NCI-H1417 treated with DMSO at 0.1 percent for 48 hours (cell line): ENCODE measurements at places on chromosomes 13 and 19.

- no peak for DNase-seq
Measured at GRCh38 chr19:6687114-6687513, 17.2 kb upstream of the TNFSF14 start.

- DNase-seq = no peak
Measured at GRCh38 chr13:50016444-50016843, 1.2 kb downstream of the KCNRG start.

DNA sequence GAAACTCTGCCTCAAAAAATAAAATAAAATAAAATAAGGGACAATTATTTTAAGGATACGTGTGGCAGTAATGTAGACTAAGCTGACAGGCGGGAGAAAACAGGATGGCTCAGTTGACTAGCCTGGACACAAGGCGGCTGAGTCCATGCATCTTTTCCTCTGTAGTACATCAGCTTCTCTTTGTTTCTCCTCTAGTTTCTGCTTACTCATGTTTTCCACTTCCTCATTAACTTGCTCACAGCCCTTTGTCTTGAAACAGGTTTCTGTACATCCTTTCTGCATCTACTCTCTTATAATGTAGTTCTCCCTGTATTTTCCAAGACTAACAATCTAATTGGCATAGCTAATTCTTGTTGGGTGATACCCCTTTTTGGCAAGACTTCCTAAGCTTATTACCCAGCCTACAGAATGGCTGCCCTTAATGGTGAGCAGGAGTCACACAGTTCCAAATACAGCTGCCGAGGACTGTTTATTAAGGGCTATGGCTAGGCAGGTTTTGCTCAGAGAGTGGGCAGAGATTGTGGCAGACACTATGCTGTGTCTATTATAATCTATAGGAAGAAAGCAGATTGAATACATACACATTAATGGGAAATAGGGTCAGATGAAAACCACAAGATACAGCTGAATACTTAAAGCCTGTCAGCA is 58.7 kb upstream of the KLF5 start:
- DNase-seq = no peak

- DNase-seq = no peak
Measured at GRCh38 chr19:43763473-43763939, 8.7 kb upstream of the SMG9 start.

GRCh38 chr13:79936368-79937136 is 404.4 kb downstream of the SPRY2 start:
- no peak for DNase-seq

DNA sequence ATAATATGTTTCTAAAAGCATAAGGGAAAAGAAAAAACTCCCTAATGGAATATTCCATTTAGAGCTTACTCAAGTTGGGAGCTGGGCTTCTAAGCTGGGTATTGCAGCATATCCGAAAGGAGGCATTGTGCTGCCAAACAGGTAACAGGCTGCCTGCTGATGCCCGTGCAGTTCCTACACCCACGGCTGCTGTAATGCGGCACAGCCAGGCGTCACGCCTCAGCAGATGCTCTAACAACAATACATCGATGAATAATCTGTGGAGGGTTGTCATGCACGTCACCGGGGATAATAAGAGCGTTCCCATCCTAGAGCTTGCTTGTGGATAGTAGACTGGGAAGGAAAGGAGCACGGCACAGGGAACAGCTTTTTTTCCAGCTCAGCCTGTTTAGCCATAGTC is 1582.1 kb upstream of the SLC10A2 start:
- no peak for DNase-seq

DNA sequence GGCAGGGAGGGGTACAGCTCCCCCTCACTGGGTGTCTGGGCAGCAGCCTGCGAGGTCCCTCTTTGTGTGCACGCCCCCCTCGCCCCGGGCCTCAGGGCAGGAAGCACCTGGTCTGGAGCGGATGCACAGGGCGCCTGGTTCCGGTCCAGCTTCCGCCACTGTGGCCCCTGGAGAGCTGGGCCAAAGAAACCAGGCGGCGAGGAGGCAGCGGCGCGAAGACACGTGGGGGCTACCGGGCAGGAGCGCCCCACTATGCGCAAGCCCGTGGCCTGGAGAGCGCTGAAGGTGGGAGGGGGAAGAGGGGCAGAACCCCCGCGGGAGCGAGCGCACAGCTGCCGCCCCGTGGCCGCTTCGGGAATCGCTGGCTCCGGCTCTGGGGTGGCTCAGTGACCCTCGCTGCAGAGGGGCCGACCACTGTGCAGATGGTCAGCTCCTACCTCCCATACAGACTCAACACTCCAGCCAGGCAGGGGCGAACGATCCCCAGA is 1.7 kb upstream of the LYL1 start:
- no peak for DNase-seq

- no peak for DNase-seq
Measured at GRCh38 chr13:44135566-44135965, 238.1 kb upstream of the SERP2 start.
